Activated T-cell treated with anti-CD3 and anti-CD28 coated beads for 48 hours (primary cell): ENCODE measurements at places on chromosomes 3 and 15.

DNA sequence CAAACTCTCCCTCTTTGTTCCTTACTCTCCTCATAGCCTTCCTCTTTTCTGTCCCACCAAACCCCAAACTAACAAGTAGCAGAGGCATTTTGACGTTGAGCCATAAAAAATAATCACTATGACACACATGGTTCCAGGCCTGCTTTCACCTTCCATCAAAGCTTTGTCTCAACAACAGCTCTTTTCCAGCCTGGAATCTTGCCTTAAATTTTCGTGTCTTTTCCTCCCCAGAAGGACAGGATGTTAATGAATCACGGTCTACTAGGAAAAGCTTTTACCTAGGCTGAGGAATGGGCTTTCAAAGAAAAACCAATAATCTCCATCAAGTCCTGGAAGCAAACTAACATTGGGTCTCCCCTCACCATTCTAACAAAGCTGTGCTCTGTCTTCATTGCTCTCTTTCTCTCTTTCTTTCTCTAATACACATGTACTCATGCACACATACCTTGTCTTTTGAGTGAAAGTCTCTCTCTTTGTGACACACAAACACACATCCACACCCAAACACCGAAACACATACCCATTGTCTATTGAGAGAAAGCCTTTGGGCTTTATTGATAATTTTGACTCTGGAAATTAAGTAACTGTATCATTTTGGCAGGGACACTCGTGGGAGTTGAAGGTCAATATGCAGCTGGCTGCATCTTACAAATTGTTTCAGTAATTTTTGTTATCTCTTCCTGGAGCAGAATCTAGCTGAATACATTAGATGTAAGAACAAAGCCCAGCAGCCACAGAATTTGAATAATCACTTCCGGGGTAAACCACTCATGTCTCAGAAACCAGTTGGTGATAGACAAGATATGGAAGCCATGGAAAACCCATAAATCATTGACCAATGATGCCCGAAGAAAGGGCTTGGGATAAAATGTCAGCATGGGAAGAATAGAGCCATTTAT lies 107.4 kb upstream of the SLC4A7 start:
- no peak for DNase-seq

- no peak for DNase-seq
Measured at GRCh38 chr15:66955871-66956585, 109.4 kb upstream of the SMAD3 start.

DNA sequence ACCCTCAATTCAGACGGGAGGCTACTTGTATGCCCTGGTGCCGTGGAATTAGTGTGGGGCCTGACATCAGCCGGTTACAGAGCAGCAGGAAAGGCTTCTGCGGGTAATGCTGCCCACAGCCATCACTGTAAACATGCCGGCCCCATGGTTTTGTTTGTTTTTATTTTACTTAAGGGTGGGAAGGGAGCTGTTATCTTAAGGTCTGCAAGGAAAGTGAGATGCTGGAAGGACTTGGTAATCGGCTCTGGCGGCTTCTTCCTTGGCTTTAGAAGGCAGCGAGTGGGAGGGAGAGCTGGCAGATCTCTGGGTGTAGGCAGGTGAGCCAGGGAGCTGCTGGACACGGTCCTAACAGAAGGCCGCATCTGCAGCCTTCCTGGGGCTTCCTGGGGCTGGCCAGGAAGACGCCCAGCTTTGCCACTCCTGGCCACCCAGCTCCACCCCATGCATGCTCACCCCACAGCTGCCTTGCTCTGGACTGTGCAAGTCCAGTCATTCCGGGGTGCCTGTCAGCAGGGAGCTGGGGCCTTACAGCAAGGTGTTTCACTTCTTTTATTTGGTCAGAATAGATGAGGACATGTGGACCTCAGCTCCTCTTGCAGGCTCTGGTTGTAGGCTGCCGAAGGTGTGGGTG lies 54.1 kb upstream of the FURIN start:
- DNase-seq, result no peak

- DNase-seq, result peak; percentile 52
Measured at GRCh38 chr3:56980798-56981390, 79.6 kb upstream of the SPATA12 start.

DNA sequence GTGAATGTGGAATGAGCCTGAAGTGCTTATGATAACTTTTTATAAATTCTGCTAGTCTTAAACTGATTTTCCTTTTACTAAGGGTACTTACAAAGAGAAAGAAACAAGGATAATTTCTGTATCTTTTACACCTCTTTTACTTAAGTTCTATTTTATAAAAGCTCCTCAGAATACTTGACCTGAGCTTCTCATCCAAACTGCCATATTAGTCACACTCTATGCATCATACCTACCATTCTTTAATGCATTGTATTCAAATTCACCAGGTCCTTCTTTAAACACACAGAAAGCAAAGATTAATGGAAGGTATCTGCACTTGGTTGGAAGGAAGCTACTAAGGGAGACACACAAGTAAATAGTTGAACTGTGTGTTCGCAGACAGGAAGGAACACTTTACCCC lies 1.6 kb upstream of the TOPAZ1 start:
- DNase-seq, result no peak

- no peak for DNase-seq
Measured at GRCh38 chr15:81060907-81061306, 60.2 kb downstream of the TLNRD1 start.

GRCh38 chr15:56977232-56977631 lies 58.8 kb downstream of the TCF12 start:
- no peak for DNase-seq

GRCh38 chr3:183298701-183299153 lies 45.7 kb downstream of the B3GNT5 start:
- no peak for DNase-seq

DNA sequence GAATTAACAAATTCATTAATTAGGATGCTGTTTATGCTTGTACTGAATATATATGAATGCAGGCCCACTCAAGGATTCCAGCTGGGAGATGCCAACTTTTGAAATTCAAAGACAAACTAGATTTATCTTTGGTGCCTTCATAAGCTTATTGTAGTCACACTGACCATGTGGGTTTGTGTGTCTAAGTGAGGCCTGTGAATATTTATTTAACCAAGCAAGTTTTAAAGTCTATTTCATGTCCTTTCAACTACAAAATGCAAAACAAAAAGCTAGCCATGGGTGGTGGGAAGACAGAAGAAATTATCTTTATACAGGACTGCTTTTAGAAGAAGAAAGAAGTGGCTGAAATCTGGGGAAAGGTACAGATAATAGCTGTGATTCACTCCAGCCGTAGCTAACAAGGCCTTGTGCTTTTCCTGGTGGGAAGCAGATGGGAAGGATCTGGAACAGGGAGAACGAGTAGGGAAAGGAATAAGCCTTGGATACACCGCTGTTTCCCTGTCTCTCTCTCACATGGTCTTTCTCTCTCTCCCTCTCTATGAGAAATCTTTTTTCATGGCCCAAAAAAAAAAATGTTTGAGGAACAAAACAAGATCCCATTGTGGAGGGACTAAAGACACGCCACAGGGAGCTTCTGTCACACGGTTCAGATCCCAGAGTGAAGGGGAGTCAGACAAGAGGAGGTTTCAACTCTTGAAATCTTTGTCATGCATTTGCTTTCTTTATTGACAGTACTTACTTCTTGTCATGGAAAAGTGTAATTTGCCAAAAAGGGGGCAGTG lies 225.5 kb downstream of the RORA start:
- DNase-seq, result no peak

- no peak for DNase-seq
Measured at GRCh38 chr3:130299531-130299930, 45.9 kb upstream of the COL6A5 start.

GRCh38 chr15:94367726-94368535 lies 136.6 kb downstream of the MCTP2 start:
- DNase-seq, result no peak

- no peak for DNase-seq
Measured at GRCh38 chr15:48675436-48675835, 29.9 kb upstream of the FBN1 start.

GRCh38 chr15:35626571-35627318 lies 80.8 kb upstream of the DPH6 start:
- DNase-seq, result no peak

GRCh38 chr3:133525435-133525834 lies 48.1 kb upstream of the CDV3 start:
- DNase-seq, result no peak

DNA sequence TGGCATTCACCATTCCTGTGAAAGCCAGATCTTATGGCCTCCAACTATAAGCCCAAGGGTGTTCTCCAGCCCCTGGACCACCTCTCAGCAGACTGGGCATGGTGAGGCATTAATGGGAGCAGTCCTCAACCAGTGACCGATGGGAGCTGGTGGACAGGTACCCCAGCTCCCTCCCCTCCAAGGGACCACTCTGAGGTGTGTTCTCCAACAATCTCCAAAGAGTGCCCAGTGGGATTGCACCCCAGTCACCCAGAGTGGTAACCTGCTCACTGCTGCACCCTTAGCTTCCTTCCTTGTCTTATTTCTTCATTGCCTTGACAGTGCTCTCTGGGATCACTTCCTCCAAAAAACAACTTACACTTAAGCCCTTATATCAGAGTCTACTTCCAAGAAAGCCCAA lies 8.2 kb upstream of the ITGA11 start:
- no peak for DNase-seq

DNA sequence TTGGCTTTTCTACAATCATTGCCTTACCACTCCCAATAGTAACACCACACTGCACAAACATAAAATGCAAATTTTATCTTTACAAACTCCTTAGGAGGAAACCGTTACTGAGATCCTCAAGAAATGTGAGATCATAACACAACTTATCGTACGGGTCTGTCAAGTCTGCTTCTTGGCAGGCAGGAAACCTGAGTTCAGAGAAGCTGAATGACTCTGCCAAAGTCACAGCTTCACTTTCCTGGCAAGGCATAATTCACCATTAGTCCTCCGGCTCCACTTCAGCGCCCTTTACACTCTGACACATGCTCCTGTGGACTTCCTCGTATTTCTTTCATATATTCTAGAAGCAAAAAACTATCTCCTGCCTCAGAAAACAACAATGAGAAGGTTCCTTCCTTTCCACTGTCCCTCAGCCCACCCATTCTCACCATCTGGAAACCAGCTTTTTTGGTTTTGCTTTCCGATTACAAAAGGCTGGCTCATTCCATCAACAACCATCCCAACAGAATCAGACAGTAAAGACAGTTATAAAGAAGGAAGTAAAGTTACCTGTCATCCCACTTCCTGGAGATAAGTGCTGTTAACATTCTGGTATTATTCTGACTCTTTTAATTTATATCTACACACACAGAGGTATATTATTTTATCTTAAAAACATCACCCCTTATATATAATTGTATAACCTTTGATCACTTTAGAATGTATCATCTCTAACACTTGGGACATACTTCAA lies 223.4 kb downstream of the STT3B start:
- DNase-seq, result no peak

- DNase-seq, result no peak
Measured at GRCh38 chr3:12316253-12316652, 27.4 kb downstream of the PPARG start.

DNA sequence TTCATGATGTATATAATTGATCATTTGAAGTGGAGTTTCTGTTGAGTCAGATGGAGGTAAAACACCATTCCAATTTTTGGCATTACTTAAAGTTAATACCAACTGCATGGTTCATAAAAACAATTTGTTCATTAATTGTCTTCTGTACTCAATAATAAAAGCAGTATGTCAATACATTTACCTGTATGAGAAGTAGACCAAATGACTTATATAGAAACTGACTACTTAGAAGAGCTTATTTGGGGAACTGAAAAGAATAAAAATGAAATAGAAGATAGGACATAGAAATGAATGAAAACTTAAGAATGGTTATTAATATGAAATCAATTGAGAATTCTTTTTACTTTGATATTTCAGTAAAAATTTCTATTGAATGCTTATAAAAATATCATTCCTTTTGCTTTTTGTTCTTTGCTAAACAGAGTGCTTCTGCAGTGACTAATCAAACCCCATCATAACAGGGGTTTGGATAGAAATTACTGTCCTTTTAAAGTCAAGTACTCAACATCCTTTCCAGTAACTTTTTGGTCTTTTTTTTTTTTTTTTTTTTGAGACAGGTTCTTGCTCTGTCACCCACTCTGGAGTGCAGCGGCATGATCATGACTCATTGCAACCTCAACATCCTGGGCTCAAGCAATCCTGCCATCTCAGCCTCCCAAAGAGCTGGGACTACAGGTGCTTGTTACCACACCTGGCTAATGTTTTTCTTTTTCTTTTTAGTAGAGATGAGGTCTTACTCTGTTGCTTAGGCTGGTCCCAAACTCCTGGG lies 6.5 kb upstream of the CRYBG3 start:
- peak; percentile 8 for DNase-seq

DNA sequence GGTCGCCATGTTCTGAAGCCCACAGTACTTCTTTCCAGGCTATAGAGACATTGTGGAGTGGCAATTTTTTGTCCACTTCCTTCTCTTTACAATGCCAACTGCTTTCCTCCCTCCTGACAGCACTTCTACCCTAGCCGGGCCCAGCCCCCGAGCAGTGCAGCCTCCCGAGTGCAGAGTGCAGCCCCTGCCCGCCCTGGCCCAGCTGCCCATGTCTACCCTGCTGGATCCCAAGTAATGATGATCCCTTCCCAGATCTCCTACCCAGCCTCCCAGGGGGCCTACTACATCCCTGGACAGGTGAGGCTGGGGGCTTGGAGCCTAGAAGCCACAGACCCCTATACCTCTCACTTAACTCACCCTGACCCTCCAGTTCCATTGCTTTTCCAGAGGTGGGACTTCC lies 2.8 kb downstream of the EIF4G1 start:
- no peak for DNase-seq

DNA sequence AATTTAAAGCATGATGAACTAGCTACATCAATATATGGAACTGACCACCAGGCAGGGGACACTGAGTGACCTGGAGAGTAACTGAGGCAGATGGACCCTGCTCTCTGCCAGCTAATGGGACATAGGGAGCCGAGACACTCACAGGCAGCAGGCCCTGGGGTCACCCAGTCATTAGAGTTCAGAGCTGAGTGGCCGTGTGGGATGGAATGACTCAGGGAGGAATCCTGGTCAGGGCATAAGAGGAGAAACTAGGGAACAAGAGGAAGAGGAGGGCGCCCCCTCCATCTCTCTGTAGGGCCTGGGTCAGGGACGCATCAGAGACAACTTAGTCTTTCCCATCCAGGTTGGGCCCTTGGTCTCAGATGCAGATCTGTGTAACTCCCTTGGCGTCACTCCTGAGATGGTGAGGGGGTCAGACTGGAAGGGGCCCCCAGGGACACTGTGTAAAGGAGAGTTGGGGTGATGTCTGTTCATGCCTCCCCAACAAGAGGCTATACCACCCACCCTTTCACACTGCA lies 39.8 kb downstream of the CCDC12 start:
- no peak for DNase-seq

- DNase-seq, result no peak
Measured at GRCh38 chr3:99842826-99843589, 25.3 kb downstream of the CMSS1 start.

GRCh38 chr15:82649226-82649999 lies 2.2 kb upstream of the CPEB1 start:
- DNase-seq, result no peak
